Pancreas (tissue), 10 donors: ENCODE measurements at places on chromosomes 12 and 14. TPM values are rescaled to one million over a fixed set of nuclear protein-coding genes. Genes with fewer than 3 reads are reported as not detected.

DNA sequence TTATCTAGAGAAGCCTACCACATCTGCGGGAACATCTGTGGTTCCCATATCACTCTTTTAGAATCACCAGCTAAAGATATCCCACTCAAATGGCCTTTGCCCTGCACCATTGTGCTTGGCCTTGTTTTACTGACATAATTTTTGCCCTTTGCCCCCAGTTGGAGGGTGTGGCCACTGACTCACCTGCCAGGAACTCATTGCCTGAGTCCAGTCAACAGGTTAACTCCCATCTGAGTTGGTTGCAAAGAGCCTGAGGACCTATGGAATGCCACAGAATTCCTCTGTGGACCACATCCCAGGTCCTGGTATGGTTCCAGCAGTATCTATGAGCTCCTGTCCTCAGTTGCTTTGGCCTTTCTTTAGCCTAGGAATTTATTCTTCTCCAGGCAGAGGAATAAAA, 55.7 kb upstream of the PTGR2 start:
- no peak overlapping the region for H3K27ac ChIP-seq
- H3K36me3 ChIP-seq, result no peaks in the 10 kb centered on the region
- H3K4me3 ChIP-seq, result no peak overlapping the region
- no peaks in the 10 kb centered on the region for H3K27me3 ChIP-seq
- peak; percentile 29 for DNase-seq

GRCh38 chr12:19223018-19223417, 93.5 kb downstream of the PLEKHA5 start:
- H3K27ac ChIP-seq, result no peak overlapping the region
- H3K27me3 ChIP-seq, result no peaks in the 10 kb centered on the region
- peaks cover 10% of the 10 kb centered on the region for H3K4me1 ChIP-seq
- no peaks in the 10 kb centered on the region for H3K36me3 ChIP-seq

DNA sequence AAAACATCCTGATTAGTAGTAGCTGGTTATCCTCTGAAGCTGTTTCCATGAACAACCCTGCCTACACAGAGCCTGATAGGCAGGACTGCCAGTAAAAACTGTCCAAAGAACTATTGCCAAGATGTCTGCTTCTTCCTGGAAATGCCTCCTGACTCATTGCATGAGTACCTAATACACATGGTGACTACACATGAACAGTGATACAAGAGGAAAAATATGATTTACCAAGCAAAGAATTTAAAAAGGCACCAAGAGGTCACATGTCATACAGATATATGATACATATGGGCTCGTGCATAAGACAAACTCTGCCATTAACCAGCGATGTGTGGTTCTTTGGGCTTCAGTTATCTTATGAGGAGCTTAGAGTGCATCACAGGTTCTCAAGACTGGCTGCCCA, 552.3 kb downstream of the SLC16A7 start:
- H3K4me1 ChIP-seq, result peaks cover 3% of the 10 kb centered on the region
- H3K27ac ChIP-seq, result no peak overlapping the region
- H3K4me3 ChIP-seq, result no peak overlapping the region
- no peak for DNase-seq
- no peaks in the 10 kb centered on the region for H3K27me3 ChIP-seq
- no peaks in the 10 kb centered on the region for H3K36me3 ChIP-seq

DNA sequence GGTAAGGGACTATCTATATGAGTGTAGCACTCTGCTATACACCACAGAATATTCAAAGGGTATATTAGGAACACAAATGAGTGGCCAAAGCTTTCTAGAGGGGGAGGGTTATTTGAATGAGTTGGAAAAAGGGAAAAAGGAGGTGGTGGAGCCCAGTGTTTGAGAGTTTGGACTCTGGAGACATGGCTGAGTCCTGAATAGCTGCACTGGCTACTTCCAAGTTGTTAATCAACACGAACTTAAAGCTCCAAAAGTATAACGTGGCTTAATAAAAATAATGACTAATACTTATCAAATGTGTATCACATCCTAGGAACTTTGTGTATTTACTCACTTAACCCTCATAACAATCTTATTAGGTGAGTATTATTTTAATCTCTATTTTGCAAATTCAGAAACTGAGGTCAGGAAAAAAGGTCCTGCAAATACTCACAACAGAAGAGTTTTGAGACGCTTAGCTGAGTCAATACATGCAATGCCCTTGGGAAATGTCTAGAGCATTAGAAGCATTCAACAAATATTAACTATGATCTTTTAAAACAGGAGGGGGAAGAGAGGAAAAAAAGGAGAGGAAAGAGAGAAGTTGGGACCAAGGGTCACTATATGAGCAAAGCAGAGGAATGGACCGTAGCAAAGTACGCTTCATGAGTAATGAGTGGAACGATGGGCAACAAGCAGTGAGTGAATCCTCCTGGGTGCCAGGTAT, 189.5 kb upstream of the HMGA2 start:
- H3K27ac ChIP-seq, result no peak overlapping the region
- H3K4me1 ChIP-seq, result no peaks in the 10 kb centered on the region
- H3K27me3 ChIP-seq, result no peaks in the 10 kb centered on the region
- no peaks in the 10 kb centered on the region for H3K36me3 ChIP-seq
- DNase-seq, result no peak

DNA sequence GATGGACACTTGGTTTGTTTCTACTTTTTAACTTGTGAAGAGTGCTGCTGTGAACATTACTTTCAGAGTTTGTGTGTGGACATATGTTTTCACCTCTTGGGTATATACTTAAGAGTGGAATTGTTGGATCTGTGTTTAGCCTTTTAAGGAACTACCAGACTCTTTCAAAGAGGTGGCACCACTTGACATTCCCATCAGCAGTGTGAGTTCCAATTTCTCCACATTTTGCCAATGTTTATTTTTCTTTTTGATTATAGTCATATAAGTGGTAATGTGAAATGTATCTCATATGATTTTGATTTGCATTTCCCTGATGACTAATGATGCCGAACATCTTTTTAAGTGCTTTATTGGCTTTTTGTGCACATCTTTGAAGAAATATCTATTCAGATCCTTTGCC, 44.8 kb downstream of the ARHGAP5 start:
- no peak overlapping the region for H3K27ac ChIP-seq
- no peaks in the 10 kb centered on the region for H3K36me3 ChIP-seq
- H3K4me1 ChIP-seq, result peaks cover 10% of the 10 kb centered on the region
- H3K27me3 ChIP-seq, result no peaks in the 10 kb centered on the region

DNA sequence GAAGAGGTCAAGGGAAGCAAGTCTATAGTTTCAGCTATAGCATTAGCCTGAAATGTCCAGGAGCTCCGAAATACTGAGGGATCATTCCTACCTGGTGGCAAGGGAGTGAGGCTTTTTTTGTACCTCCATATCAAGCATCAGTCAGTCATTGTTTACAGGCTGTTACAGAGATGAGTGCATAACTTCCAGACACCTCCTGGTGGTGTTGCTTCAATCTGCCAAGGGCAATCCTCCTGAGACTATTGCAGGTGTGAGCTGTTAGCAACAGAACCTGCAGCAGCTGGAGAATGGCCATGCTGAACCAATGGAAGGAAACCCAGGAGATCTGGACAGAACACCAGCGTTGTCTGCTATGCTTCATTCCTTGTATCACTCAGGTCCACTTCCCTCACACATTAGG, 80.0 kb upstream of the SLC8A3 start:
- H3K27ac ChIP-seq, result no peak overlapping the region
- no peak for DNase-seq
- no peaks in the 10 kb centered on the region for H3K27me3 ChIP-seq
- H3K36me3 ChIP-seq, result no peaks in the 10 kb centered on the region
- no peaks in the 10 kb centered on the region for H3K4me1 ChIP-seq

DNA sequence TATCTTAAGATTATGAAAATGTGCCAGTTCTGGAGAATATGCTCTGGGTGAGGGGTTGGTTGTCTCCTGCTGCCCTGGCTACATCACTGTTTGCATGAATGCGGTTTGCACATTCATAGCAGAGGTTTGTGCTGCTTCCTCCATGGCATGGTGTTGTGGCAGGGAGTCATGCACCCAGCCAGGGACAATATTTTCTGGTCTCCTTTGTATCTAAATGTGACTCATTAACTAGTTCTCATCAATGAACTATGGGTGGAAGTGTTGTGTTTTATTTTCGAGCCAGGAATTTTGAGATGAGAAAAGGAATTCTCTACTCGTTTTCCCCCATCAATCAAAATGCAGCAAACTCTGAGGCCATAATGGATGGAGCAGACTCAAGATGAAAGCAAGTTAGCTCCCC, 527.3 kb downstream of the SNAPC1 start:
- H3K27ac ChIP-seq, result no peak overlapping the region
- no peaks in the 10 kb centered on the region for H3K27me3 ChIP-seq
- H3K36me3 ChIP-seq, result no peaks in the 10 kb centered on the region
- no peak overlapping the region for H3K4me3 ChIP-seq
- DNase-seq, result no peak

- no peak for DNase-seq
- H3K27ac ChIP-seq, result no peak overlapping the region
- peaks cover 7% of the 10 kb centered on the region for H3K4me1 ChIP-seq
- H3K4me3 ChIP-seq, result no peak overlapping the region
- H3K36me3 ChIP-seq, result no peaks in the 10 kb centered on the region
Measured at GRCh38 chr14:69675245-69675583, 63.8 kb downstream of the SUSD6 start.

- no peaks in the 10 kb centered on the region for H3K27me3 ChIP-seq
- H3K36me3 ChIP-seq, result no peaks in the 10 kb centered on the region
- DNase-seq, result peak; percentile 39
Measured at GRCh38 chr14:105911006-105911847, 384.8 kb downstream of the TMEM121 start.

GRCh38 chr14:90717916-90718315, 98.3 kb downstream of the TTC7B start:
- no peak for DNase-seq
- no peaks in the 10 kb centered on the region for H3K27me3 ChIP-seq
- peaks cover 3% of the 10 kb centered on the region for H3K36me3 ChIP-seq
- H3K4me3 ChIP-seq, result no peak overlapping the region
- H3K4me1 ChIP-seq, result no peaks in the 10 kb centered on the region
- no peak overlapping the region for H3K27ac ChIP-seq

DNA sequence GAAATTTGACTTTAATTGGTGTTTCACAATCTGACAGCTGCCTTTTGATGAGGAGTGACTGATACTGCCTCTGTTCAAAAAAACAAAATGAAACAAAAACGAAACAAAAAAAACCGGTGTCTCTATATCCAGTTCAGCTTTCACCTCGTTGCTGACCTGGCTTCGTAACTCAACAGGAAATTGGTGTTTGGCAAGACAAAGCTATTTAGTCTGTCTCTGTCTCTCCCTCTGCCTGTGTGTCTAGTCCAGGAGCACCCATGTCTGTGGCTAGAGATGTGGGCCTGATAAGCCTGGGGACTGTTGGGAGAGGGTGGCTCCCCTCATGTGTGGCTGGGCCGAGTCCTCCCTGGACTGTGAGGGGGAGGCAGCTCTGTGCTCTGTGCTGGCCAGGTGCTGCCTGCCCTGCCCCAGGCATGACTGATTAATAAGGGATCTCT, 11.3 kb downstream of the CACNA1C start:
- no peaks in the 10 kb centered on the region for H3K36me3 ChIP-seq
- no peak overlapping the region for H3K4me3 ChIP-seq
- H3K27me3 ChIP-seq, result no peaks in the 10 kb centered on the region
- H3K27ac ChIP-seq, result no peak overlapping the region
- H3K4me1 ChIP-seq, result no peaks in the 10 kb centered on the region

GRCh38 chr12:81573228-81573627, 185.9 kb downstream of the PPFIA2 start:
- H3K4me1 ChIP-seq, result no peaks in the 10 kb centered on the region
- no peak for DNase-seq
- no peaks in the 10 kb centered on the region for H3K27me3 ChIP-seq
- H3K4me3 ChIP-seq, result no peak overlapping the region

- H3K36me3 ChIP-seq, result no peaks in the 10 kb centered on the region
- no peak overlapping the region for H3K27ac ChIP-seq
Measured at GRCh38 chr12:30902001-30902400, 24.5 kb upstream of the TSPAN11 start.

- DNase-seq, result no peak
- H3K4me3 ChIP-seq, result no peak overlapping the region
Measured at GRCh38 chr14:22892488-22892887, 9.5 kb downstream of the REM2 start.

DNA sequence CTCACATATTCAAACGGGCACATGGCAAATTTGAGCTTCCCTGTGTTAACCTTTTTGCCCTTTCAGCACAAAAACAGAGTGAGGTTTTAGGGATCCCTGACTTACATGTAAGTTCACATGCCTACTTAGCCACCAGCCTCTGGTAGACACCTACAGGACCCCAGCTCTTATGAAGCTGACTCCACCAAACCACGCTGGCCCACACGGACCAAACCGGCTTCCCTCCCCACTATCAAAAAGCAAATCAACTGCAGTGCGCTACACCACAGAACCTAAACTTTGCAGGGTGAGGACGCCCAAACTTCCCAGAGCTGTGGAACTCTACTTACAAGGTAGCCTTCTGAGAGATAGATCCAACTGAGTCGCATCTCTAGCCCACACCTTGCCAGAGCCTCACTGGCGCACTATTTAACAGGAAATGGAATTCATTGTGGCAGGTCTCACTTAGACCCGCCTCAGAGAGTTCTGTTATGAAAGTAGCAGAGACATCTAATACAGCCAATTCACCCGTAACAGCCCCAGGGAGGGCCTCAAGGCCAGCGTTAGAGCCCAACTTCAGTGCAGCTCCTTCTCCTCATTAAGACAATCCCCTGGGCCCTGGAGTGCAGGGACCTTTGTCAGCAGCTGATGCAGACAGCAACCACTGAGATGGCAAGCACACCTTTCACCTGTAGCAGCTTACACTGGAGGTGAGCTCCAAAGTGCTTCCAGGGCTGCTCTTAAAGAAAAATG, 49.2 kb downstream of the SH2B3 start:
- no peaks in the 10 kb centered on the region for H3K27me3 ChIP-seq
- DNase-seq, result no peak
- H3K4me3 ChIP-seq, result no peak overlapping the region

DNA sequence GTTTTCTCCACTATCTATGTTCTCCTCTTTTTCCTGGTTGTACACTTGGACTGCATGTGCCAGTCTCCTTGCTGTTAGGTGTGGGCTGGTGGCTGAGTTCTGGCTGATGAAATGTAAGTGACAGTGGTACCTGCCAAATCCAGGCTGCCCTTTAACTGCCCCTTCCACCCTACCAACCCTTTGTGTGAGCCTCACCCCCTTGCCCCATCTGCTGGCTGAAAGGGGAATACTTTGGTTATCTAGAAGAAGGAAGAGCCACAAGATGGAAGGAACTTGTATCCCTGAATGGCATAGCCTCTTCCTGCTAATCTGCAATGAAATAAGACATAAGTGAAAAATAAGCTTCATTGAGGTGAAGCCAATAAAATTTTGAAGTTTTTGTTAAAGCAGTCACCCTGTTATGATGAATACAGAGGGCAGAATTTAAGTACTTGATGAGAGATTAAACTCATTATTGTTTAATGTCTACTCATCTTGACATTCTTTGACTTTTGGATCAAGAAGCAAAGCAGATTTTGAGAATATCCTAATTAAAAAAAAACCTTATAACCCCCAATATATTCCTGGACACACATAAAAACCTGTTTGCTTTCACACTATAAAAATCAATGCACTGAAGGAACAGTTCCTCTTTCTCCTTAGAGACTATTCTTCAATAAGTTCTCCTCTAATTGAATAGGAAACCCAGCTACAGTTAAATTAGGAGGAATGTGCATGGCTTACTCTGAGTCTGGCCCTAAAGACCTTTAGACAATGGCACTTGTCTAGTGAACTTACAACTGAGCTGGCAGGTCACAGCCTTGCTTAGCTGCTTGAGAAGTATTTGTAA, 262.6 kb upstream of the BTG1 start:
- H3K27ac ChIP-seq, result no peak overlapping the region
- H3K4me3 ChIP-seq, result no peak overlapping the region
- no peak for DNase-seq
- H3K27me3 ChIP-seq, result no peaks in the 10 kb centered on the region
- no peaks in the 10 kb centered on the region for H3K36me3 ChIP-seq

The FOXG1 gene
- not detected for total RNA-seq

The DDN gene
- 0.06 TPM for total RNA-seq

The SERPINA12 gene
- not detected for total RNA-seq

The KRT75 gene
- total RNA-seq, result not detected

The GLT1D1 gene
- 0.34 TPM for total RNA-seq

The PLXNC1 gene
- 1.5 TPM for total RNA-seq

The OR11H12 gene
- total RNA-seq, result not detected
